Immature natural killer cell (primary cell): ENCODE measurements at places on chromosomes 6 and 20.
A peak's percentile ranks its signal among the peaks of the same experiment; 100 is the strongest.

GRCh38 chr6:132483779-132484679 is 28.9 kb downstream of the STX7 start:
- DNase-seq: peak; percentile 60

DNA sequence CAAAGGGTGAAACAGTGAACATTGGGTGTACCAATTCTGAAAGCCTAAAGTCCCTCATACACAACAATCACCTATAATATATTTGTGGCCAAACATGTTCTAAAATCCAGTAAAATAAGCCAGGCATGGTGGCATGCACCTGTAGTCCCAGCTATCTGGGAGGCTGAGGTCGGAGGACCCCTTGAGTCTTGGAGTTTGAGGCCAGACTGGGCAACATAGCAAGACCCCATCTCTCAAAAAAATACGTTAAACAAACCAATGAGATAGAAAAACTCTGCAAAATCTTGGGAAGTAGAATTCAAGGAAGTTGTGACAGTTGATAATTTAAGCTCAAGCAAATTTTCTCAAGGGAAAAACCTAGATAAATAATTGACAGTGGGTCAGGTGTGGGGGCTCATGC is 92.6 kb downstream of the CAP2 start:
- no peak for DNase-seq

DNA sequence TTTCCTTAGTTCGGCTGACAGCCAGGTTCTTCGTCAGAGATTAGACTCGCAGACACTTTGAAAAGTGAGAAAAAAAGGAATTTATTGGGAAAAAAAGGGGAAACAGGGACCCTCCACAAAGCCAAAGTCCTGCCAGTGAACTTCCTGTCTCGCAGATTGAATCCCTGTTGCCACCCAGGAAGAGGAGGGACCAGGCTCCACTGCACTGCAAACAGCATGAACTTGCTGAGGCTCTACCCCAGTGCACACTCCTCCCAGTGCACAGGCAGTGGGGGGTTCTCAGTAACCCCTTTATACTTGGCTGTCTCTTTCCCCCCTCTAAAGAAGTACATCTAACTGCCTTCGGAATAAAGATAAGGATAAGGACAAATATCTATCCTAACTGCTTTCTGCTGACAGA is 959.0 kb downstream of the GRIK2 start:
- no peak for DNase-seq

- no peak for DNase-seq
Observed at GRCh38 chr6:13101409-13101808, 226.9 kb downstream of the TBC1D7 start.

GRCh38 chr20:48468571-48468970 is 359.2 kb downstream of the PREX1 start:
- no peak for DNase-seq

DNA sequence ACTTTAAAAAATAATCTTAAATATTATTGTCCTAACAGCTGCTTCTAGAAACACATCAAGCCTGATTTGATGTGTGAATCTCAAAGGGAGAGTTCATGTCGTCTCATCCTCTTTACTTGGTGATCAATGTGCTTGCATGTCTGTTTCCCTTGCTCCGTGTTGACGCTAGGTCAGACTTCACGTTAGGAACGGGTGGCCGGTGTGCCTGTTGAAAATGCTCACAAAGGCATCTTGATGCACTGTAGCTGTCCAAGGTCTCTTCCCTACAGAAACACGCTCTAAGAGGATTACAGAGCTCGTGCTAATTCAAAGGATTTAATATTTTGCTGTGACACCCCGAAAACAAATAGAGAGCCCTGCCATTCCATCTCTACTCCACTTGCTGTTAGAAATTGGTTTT is 84.6 kb downstream of the ID4 start:
- DNase-seq: no peak

- no peak for DNase-seq
Observed at GRCh38 chr6:140987364-140988155, 1145.2 kb upstream of the GJE1 start.

GRCh38 chr6:84763003-84763885 is 1.2 kb downstream of the TBX18 start:
- DNase-seq: no peak

GRCh38 chr20:63567386-63568169 is 6.5 kb downstream of the HELZ2 start:
- peak; percentile 89 for DNase-seq

DNA sequence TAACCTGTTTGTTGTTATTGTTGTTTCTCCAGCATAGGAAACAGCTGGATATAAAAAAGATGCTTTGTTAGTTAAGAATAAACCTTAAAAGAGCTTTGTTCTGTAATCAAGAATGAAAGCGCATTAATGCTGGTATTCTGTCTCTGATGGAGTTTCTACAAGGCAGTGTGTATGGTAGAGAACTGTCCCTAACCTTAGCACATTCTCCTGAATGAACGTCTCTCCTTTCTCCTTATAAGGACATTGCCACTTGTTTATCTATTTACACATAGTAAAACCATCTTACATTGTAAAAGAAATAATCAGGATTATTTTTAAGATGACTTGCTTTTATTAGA is 33.8 kb upstream of the LCA5 start:
- no peak for DNase-seq

DNA sequence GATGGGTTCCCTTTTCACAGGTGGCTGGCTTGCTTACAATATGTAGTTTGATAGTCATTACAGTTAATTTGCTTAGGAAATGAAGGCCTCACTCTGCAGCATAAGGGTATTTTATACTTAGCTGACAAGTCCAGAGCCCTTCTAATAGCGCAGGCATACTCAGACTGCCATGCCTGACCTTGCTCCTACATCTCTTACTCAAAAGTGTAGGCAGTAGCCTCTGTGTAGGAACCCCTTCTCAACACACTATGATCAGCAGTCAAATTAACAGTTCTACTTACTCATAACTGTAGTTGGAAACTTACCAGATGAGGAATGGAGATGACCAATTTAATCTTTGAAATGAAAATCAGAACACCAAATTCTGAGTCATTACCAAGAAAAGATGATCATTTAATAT is 373.5 kb downstream of the TBC1D32 start:
- no peak for DNase-seq

GRCh38 chr20:34999021-34999451 is 43.4 kb downstream of the MYH7B start:
- DNase-seq: no peak

- DNase-seq: no peak
Observed at GRCh38 chr6:93176070-93176469, 243.3 kb downstream of the EPHA7 start.

- DNase-seq: no peak
Observed at GRCh38 chr20:40942006-40942405, 86.6 kb upstream of the TOP1 start.

- DNase-seq: no peak
Observed at GRCh38 chr6:138442663-138443062, 38.6 kb downstream of the HEBP2 start.

DNA sequence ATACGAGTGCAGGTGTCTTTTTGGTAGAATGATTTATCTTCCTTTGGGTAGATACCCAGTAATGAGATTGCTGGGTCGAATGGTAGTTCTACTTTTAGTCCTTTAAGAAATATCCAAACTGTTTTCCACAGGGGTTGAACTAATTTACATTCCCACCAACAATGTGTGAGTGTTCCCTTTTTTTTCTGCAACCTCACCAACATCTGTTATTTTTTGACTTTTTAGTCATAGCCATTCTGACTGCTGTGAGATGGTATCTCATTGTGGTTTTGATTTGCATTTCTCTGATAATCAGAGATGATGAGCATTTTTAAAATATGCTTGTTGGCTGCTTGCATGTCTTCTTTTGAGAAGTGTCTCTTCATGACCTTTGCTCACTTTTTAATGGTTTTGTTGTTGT is 1.9 kb upstream of the ZNF831 start:
- DNase-seq: no peak

DNA sequence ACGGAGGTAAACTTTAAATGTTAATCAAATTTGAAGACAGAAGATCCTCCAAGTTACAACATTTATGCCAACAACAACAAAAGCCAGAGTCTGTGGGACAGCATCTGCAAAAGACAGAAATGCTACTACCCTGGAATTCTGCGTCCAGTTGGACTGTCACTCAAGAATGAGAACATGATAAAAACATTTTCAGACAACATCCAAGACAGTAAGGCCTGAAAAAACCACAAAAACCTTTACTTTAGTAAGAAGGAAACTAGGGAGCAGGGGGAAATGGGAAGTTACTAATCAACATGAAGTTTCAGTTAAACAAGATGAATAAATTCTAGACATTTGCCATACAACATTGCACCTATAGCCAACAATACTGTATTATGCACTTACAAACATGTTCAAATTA is 77.6 kb downstream of the MLIP start:
- DNase-seq: no peak

GRCh38 chr6:109706513-109706912 is 15.4 kb downstream of the FIG4 start:
- DNase-seq: peak; percentile 34

DNA sequence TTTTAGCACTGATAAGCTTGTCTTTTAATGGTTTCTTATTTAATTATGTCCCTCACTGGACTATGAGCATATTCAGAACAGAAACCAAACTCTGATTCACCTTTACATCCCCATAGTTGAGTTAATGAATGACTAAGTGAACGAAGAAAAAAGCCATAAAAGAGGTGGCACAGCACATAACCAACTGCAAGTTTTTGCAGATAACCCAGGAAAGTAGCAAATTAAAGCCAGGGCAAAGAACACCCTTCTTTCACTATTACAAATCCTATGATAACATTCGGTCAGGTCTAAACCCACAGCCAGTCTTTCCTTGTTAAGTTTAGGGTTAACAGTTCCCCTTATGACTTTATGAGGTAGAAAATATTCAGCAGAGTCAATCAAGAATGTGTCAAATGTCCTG is 102.7 kb downstream of the RIN2 start:
- DNase-seq: no peak

DNA sequence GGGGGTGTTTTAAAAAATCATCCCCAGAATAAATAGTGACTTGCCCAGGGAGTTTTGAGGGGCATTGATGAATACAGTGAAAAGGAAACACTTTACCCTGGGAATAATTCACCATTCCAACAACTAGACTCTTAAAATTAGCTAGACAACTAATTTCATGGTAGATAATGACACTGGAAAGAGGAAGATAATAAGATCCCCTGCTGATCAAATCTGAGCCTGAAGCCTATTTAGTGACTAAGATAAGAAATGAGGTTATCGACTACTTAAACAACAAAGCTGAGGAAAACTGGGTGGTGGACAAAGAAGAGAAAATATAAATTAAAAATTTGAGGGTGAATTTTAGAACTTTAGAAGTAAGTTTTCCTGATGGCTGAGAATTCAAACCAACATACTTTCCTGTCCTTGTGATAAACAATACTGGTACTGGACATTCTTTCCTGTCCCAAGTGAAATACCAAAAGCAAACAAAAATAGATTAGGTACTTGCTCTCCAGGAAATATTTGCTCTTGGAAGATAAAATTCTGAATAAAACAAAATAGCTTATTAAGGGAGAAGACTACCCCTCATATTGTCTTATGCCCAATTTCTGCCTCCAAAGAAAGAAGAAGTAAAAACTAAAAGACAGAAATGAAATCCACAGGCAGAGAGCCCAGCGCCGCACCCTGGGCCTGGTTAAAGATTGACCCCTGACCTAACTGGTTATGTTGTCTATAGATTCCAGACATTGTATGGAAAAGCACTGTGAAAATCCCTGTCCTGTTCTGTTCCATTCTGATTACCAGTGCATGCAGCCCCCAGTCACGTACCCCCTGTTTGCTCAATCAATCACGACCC is 64.0 kb upstream of the ADGRF4 start:
- DNase-seq: no peak

GRCh38 chr20:15836634-15837033 is 736.6 kb downstream of the KIF16B start:
- no peak for DNase-seq

DNA sequence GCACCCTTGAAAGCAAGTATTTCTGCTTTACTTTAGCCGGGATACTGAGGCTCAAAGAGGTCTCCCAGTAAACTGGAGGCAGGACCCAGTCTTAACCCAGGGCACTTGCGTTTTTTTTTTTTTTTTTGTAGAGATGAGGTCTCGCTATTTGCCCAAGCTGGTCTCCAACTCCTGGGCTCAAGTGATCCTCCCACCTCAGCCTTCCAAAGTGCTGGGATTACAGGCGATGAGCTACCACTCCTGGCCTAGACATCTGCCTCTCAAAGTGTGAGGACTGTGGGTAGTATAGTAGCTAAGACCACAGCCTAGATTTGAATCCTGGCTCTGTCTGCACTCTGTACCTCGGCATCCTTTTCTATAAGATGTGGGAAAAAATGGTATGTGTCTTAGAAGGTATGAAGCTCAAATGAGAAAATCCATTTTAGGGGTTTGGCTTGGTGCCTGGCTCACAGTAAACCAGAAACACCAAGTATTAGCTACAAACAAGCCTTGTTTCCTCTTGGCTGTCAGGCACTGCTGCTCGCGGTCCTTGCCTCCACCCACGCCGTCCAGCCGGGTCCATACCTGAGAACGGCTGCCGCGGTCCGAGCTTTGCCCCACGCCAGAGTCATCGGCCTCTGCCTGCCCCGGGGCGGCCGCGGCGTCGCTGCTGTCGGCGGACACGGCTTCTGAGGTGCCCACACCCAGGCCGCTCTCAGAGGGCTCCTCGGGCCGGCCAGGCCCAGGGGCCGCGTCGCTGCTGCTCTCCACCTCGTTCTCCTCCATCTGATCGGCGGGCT is 1.2 kb downstream of the ZNF335 start:
- no peak for DNase-seq

- no peak for DNase-seq
Observed at GRCh38 chr6:67766057-67766456, 869.0 kb upstream of the ADGRB3 start.

DNA sequence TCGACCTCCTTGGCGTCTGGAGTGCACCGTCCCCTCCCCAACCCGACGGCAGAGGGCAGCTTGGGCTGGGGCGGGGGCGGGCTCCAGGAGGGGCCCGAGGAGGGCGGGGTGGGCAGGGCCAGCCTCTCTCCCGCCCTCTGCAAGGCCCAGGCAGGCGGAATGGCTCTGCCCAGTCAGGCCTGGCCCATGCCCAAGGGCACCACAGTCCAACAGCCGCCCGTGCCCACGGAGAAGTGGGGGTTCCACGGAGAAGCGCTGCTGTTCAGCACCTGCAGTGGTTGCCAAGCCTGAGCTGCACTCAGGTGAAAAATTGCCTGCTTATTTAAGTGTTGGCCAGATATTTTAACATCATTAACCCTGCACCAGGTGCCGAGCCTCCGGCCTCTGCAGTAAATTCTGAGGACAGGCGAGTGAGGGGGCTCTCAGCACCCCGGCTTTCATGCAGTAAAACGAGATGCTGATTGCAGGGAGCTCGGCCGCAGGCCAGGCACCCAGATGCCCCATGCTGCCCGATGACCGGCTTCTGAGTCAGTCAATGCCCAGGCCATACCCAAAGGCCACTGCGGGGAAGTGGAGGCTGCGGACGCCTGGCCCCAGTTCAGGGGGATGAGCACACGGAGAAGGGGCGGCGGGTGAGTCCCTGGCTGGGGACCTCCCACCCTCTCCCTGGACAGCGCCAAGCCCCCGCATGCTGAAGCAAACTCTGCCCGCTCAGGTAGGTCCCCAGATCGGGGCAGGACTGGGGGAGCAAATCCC is at the start of gene SRMS:
Gene SRMS, minus strand, starts transcription at position 25 of the 756 bp plus-strand sequence. CDS start 286 bp downstream, outside the sequence.
- no peak for DNase-seq

GRCh38 chr20:22762576-22763256 is 178.3 kb upstream of the FOXA2 start:
- DNase-seq: no peak
